MV-4-11 (cell line): ENCODE measurements at places on chromosomes 13 and 19.

- no peak for DNase-seq
These were observed 716.0 kb upstream of the PCDH9 start for GRCh38 chr13:67946131-67946530.

- no peak for DNase-seq
These were observed 62.8 kb downstream of the DNAJC15 start for GRCh38 chr13:43086181-43086580.

DNA sequence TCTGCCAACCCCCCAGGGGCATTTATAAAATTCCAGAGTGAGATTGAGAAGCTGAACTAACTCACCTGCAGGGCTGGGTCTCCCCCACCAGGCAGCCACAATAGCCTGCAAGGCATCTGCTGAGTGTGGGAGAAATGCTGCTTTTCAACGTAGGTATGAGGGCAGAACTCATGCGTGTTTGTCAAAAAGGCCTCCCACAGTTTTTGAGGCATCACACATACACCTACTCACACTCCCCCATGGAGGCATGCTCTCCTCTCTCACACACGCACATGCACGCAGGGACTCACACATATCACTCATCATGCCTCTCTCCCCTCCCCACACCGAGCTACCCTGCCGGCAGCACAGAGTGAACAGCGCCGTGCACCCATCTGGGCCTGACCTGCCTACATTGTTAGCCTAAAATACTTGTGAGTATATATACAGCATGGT lies 390.5 kb downstream of the FGF9 start:
- no peak for DNase-seq

DNA sequence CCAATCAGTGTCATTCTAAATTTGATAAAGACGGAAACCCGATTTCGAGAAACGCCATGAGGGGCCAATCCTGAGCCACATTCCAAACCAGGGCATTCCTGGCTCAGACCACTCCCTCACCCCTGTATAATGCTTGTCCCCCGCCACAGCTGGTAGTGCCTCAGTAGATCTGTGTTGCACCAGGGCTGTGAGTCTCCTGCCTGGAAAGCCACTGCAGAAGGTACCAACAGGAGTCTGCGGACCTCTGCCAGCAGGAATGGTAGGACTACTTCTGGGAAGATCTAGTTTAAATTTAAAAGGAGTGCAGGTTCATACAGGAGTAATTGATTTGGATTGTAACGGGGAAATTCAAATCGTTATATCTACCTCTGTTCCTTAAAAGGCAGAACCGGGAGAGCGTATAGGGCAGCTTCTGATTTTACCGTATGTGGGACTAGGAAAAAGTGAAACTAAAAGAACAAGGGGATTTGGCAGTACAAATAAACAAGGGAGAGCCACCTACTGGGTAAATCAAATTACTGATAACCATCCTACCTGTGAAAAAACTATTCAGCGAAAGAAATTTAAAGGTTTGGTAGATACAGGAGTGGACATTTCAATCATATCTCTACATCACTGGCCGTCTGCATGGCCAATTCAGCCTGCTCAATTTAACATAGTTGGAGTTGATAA lies 20.8 kb upstream of the ZNF266 start:
- DNase-seq = no peak
